BJ (cell line): ENCODE measurements at places on chromosomes 4 and X.

DNA sequence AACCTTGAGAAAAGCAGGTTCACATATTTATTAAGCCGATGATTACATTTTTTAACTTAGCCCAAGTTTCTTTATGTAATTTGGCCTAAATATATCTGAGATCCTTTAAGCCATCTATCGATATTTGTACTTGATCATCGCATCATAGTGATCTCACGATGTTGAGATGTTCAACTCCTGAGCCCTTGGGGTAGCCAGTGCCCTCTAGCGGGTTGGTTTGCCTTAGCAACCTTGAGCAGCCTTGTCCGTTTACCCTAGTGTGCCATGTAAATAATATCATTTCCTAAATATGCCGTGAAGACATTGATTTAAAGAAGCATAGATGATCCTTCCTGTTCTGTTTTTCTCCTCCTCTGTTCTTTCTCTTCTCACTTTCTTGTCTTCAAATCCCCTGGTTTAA, 432.2 kb downstream of the RPA4 start:
- DNase-seq, result no peak

DNA sequence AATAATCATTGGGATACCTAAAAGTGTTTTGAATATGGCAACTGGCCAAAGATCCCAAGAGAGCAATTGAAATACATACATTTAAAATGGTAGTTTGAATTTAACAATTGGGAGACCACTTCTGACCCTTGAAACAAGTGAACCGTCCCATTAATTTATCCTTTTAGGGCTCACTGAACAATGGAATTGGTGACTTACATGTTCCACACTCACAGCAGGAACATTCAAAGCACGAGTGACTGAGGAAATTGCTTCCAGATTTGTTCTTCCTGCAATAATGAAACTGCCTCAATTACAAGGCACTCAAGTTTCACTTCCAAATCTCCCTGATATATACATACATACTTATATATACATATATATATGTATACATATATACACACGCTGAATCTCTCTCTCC, 20.6 kb downstream of the SLC39A8 start:
- no peak for DNase-seq

- no peak for DNase-seq
Observed at GRCh38 chrX:134891652-134892051, 99.1 kb upstream of the SMIM10 start.

- no peak for DNase-seq
Observed at GRCh38 chr4:20723019-20723418, 22.8 kb downstream of the PACRGL start.

DNA sequence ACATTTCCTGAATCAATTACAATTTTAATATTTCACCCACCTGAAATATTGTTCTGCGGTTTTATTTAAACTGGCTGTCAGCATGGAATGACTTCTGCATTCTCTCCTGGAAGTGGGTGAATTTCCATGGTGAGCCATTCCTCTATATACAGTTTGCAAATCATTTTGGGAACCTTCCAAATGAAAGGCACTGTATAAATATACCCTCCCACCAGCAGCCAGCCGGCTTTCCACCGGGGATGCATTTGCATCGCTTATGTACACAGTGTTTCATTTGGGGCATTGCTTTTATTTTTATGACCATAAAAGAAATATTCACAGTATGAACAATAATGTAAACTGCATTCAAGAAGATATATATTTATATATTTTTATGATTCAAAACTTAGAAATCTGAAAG, 4.7 kb upstream of the IL1RAPL1 start:
- DNase-seq, result no peak

DNA sequence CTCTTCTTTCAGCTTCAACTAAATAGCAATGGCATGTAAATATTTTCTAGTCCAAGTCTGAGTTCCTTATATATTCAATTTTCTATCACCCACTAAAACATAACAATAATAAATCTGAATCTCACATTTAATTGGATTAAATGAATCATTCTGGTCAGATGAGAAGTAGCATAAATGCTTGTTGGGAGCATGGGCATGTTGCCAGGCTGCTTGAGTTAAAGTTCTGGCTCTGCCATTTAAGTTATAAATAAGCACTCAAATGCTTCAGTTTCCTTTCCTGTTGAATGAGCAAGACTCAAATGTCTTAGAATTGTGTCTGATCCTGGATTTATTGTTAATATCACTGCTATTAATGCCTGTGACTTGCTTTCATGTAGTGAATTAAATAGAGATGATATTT, 496.3 kb downstream of the STPG2 start:
- DNase-seq, result no peak

GRCh38 chr4:40228497-40229365, 31.9 kb downstream of the RHOH start:
- no peak for DNase-seq

GRCh38 chr4:10091531-10092181, 24.9 kb downstream of the WDR1 start:
- no peak for DNase-seq

DNA sequence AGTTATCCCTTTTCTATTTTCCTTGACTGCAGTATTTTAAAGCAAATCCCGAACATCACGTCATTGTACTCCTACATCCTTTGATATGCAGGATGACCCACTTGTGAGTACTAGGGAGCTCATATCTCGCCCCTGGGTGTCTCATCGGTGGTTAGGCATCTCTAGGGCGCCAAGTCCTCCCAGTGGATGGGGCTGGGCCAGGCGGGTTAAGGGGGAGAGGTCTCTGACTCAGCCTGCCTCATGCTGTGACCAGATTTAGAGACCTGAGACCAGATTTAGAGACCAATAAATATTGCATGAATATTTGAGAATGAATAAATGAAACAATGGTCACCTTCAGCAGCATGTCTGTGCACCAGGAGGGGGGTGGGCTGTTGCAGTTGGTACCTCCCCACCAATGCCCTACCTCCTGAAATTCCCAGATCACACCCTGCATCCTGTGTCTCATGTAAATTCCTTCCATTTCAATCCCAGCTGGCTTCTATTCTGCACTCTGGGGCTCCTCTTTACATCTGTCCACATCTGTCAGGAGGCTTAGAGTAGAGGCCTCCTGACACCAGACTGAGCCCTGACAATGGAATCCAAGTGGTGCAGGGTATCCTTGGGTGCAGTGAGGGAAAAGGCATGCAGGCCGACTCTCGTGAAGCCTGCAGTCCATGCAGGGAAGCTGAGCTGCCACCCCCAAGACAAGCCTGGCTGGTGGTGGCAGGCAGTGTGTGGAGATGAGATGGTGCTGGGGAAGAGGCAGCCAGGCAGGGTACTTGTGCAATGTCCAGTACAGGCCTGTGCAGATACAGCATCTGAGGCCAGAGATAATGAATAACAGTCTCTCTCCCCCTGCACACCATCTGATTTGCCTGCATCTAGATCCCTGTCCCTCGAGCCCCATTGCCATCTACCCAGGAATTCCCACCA, 5.2 kb downstream of the APLN start:
- DNase-seq, result no peak

GRCh38 chr4:74628852-74629620, 165.3 kb downstream of the BTC start:
- DNase-seq, result no peak

- DNase-seq, result no peak
Observed at GRCh38 chrX:67777148-67777547, 233.3 kb downstream of the AR start.

GRCh38 chrX:31715675-31716074, 643.8 kb upstream of the FTHL17 start:
- DNase-seq, result no peak

DNA sequence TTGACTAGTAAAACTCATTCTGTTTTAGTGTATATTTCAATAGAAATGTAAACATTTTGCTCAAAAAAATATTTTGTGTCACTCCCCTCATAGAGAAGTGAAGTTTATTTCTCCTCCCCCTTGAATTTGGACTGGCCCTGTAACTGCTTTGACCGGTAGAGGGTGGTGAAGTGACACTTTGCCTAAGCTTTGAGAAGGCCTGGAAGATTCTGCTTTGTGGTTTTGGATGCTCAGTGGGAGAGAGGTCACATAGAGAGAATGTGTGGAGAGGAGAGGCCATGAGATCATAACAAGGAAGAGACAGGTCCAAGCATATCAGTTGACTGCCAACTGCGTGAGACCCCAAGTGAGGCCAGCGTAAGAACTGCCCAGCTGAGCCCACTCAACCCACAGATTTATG, 19.1 kb upstream of the ARX start:
- DNase-seq, result no peak

- DNase-seq, result no peak
Observed at GRCh38 chr4:25346913-25347312, 30.1 kb upstream of the ANAPC4 start.

DNA sequence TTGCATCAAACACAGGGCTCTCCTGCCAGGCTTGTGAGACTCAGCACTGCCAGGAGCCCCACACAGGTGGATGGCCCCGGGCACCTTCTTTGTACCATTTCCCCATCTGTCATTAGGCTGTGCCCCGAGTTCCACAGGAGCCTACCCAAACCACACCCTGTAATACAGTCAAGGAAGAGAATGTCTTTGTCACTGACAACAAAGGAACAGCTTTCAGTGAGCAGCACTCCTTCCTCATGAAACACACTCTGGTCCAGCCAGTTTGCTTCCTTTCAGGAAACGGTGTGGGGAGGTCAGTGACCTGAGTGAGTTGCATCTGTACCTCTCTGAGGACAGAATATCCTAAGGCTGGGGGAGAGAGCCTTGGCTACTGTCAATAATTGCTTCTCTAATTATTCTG, 53.7 kb downstream of the LNX1 start:
- no peak for DNase-seq

GRCh38 chrX:22056235-22056634, 24.1 kb downstream of the PHEX start:
- DNase-seq, result no peak

DNA sequence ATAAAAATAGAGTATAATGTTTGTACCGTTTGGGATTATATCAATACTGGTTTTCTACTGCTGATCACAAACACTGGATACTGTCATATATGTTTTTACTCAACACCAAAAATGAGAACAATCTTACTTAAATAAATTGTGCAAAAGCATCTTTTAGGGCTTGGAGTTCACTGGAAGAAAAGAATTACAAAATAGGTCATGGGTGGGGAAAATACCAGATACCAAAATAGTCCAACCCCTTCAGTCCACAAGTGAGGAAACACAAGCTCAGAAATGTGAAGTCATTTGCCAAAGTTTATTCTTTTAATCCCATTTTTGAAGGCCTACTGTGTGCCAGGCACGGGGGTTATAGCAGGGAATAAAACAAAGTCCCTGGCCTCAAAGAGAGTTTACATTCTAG, 64.4 kb downstream of the ADGRG2 start:
- no peak for DNase-seq

DNA sequence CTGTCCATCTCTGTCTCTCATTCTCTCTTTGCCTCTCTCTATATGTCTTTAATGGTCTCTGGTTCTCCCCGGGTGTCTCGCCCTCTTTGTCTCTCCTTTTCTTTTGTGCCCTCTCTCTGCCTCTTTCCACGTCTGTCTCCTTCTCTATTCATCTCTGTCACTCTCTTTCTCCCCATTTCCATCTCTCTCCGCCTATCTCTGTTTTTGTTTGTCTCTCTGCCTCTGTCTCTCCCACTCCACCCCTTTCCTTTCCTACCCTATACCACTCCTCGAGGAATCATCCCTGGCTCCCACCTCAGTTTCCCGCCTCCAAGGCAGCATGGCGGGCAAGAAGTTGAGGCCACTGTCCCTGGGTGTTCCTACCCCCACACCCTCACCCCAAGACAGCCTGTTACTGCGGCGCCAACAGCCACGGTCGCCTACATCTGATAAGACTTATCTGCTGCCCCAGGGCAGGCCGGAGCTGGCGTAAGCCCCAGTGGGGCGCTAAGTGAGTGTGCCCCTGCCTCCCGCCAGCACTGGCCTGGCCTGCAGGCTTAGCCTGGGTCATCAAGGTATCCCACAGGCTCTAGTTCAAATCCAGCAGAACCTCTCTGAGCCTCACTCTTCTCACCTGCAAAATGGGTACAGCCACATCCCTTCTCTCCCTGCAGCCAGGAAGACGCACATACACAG, 713 bp upstream of the GATA1 start:
- no peak for DNase-seq

DNA sequence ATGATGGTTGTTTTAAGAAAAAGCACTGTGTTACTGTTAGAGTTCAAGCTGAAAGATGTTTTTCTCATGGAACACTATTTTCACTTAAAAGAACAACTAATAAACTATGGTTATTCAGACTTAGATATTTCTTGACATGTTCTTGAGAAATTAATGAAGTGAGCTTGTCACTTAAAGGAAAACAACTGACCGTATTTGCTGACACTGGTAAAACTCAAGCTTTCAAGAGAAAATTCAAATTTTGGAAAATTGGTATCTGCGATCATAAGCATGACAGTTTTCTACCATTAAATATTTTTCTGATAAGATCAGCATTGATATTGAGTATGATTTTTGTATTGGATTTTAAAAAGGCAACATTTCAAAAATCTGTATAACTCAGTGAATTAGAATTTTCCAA, 549.5 kb upstream of the ACTRT1 start:
- no peak for DNase-seq

DNA sequence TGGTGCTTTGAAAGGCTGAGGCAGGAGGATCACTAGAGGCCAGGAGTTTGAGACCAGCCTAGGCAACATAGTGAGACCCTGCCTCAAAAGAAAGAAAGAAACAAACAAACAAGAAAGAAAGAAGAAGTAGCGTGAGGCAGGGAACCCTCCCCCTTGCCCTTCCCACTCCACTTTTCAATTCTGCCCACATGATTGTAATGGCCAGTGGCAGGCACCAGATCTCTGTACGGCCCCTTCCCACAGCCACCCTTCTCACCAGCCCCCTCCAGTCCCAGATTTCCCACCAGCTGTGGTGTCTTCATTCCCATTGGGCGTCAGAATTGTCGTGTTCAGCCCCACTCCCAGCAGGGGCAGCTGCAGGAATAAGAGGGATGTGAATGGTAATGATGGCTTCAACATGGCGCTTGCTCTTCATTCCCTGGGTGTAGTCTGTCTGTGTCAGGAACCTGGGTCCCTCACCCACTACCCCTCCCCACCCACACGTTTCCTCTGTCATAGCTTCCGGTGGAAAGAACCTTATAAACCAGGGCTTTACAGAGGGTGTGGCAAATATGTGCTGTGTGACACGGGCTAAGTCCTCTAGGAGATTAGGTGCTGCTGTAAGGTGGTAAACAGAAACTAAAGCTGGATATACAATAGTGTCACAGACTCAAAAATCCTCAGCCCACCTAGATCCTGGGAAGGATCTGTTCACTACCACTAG, at the start of gene IL2RG:
TSS of gene IL2RG (minus strand) at position 437 of the 703 bp plus-strand sequence. CDS start at position 399, 38 bp downstream.
- no peak for DNase-seq

DNA sequence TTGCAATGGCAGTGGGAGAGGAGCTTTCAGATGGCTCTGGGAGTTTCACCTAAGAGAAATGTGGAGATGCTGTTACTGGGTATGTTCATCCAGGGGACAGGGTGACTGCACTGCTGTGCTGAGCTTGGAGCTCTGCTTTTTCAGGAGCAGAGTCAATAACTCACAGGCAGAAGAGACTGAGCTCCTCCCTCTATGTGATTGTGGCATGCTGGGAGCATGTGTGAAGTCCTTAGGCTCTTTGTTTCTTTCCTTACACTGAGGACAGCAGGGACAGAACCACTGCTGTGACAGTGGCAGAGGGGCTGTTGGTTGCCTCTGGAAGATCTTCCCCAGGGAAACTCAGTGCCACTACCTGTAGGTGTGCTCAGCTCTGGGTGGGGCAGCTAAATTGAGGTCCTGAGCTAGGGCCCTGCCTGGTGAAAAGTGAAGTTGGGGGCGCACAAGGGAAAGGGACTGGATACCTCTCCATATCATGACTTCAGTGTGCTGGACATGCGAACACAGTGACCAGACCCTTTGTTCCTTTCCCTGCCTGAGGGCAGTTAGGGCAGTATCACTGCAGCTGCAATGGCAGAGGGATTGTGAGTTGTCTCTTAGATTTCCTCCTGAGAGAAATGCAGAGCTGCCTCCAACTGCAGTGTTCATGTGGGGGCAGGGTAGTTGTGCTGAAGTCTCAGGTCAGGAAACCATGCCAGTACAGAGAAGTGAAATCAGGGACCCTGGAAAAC, 156.7 kb downstream of the TENT5D start:
- DNase-seq, result no peak
